Stimulated activated CD4-positive, alpha-beta T cell treated with anti-CD3 and anti-CD28 coated beads, Interleukin-2, amount 100 ng/mL, for 48 hours (primary cell): ENCODE measurements at places on chromosomes 5 and 9.

- DNase-seq = no peak
Measured at GRCh38 chr5:31847354-31847753, 208.4 kb downstream of the PDZD2 start.

DNA sequence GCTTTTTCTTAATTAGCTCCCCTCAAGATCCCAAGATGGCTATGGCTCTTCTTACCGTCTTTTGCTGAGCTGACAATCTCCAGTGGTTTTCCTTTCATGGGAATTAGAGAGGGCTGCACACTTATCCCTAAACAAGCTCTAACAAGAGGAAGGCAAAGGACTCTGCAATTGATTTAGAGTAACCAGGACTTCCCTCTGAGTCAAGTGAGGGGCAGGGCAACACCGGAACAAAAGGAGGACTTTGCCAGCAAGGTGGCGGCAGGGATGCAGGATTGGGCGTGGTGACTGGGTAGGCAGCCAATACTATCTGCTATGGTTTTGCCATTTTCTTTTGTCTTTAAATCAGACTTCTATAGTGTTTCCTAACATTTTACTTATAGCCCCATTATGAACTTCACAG is 9.8 kb downstream of the SLC44A1 start:
- no peak for DNase-seq

GRCh38 chr5:126741361-126741760 is 35.6 kb upstream of the LMNB1 start:
- no peak for DNase-seq

DNA sequence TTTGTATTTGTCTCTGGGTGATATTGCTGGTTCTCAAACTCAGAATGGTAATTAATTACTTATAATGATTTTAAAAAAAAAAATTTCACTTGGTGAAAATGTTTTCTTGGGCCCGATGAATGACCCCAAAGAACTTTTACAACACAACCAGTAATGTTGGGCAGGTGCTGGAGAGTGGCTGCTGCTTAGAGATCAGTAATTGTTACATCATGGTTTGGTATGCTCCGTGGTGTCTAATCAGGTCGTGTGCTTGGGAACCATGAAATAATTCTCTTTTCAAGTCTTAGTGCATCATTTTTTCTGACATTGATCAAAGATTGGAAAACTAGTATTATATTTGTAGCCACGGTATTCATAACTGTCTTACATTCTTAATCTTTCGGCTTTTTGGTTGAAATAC is 29.3 kb downstream of the PCBD2 start:
- DNase-seq = no peak

DNA sequence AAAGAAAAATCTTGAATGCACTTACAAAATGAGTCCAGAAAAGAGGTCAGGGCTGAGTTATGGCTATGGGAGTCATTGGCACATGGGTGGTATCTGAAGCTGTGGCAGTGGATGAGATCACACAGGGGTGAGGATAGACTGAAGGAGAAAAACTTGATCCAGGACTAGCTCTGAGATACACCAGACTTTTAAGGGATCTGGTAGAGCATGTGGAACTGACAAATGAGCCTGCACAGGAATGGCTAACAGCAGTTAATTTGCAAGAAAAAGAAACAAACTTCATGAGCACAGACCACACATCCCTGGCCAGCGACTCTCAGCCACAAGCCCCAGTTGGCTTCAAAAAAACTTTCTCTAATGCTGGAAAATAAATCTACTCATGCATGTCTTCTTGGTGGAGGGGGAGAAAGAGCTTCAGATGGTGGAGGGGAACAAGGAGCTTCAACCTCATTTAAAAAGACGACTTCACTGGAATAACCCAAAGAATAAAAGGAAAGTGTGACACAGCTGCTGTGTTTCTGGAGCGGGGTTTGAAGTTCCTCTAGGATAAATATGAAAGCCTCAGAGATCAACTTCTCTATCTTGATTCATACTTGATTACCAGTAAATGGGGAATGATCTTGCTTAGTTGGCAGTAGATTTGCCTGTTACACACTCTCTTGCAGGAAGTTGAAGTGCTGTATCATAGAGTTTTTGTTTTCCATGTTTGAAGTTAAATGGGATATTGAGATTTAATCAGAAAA is 33.6 kb downstream of the TNFAIP8 start:
- no peak for DNase-seq
